CD4-positive, alpha-beta T cell treated with Interleukin-4 for 1 hour (primary cell): ENCODE measurements at places on chromosomes 11 and 22.

GRCh38 chr11:122131126-122131525 lies 15.1 kb upstream of the BLID start:
- DNase-seq: no peak

DNA sequence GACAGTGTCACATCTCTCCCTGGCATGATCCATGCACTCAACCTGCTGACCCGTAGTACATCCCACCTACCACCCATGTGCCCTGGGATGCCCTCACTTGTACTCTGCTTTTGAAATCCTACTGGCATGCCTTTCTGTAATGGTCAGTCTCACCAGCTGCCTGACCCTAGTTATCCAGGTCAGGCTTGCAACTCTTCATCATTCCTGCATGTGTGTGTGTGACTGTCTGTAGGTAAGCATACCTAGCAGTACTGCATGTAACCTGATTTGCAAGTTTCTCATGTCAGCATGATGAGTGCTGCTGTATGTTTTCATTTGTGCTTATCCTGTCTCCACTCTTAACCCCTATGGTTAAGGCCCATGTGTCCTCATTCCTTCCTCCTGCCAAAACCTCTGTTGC lies 202.0 kb upstream of the MTNR1B start:
- no peak for DNase-seq

DNA sequence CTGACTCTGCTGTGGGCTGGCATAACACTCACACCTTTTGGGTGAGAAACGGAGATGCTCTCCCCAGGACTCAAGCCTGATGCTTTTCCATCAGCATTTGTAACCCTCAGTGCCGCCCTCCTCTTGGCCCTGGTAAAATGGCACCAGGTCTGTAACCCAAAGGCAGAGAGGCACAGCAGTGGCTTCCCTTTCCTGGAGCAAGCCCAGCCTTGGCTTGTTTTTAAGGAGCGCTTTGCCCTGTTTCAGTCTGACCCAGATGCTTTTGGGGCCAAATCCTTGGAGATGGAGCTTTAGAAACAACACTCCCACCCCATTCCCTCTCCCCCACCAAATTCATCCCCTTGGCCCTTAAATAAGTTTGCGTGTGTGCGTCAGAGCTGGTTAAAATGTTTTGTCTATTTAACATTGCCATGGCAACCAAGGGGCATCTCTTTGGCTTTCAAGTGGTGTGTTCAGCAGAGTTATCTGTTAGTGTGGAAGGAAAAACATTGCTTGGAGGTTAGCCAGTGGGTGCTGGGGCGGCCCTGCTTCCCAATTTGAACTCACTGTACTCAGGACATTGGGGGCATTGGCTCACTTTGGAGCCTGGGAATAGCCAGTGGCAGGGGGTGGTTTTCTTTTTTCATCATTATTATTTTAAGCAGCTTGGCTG lies 134.1 kb downstream of the NAV2 start:
- DNase-seq: no peak

- DNase-seq: no peak
Measured at GRCh38 chr11:61541598-61541997, 33.0 kb downstream of the LRRC10B start.

DNA sequence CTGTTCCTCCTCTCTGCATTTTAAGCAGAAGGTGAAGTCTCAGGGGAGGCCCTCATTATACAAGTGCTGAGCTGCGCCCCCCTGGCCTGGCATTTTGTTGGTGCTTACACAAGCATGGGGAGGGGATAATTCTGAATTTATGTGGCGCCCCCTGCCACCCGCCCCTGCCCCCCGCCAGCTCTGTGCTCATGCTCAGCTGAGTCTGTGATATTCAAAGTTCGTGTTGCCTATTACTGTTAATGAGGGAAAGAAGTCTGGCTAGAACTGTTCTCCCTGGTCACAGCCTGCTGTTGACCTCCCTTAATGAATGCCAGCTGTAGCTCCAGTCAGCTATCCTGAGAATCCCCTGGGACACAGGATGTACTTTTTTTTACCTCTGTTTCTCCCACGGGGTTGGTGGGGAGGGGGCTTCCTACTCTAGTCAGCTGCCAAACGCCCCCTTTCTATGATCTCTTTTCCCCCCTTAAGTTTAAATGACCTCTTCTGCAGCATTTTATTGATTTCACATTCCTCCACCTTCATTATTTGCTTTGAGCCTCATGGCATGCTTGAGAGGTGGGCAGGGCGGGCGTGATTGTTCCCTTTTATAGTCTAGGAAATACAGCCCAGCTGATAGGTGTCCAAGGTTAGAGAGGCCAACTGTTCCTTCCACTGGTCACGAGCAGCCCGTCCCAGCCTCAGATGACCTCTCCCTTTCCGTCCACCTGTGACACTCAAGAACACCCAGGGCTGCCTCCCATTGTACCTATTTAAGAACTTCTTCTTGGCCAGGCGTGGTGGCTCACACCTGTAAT lies 12.2 kb downstream of the USP2 start:
- DNase-seq: no peak

DNA sequence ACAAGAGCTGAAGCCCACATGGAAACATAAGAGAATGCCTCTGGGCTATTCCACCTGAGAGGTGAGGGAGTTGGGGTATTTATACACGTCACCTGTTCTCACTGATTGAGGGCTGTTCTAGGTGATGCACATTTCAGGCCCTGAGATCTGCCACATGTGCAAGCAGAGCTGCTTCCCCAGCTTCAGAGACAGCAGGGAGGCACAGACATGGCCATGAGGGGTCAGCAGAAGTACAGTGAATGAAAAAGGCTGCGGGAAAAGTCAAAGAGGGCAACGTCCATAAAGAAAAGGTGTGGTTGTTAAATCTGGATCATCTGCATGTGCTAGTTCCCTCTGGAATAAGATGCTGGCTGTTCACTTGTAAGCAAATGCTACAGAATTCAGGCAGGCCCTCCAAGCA lies 75.4 kb downstream of the GAB4 start:
- DNase-seq: no peak

DNA sequence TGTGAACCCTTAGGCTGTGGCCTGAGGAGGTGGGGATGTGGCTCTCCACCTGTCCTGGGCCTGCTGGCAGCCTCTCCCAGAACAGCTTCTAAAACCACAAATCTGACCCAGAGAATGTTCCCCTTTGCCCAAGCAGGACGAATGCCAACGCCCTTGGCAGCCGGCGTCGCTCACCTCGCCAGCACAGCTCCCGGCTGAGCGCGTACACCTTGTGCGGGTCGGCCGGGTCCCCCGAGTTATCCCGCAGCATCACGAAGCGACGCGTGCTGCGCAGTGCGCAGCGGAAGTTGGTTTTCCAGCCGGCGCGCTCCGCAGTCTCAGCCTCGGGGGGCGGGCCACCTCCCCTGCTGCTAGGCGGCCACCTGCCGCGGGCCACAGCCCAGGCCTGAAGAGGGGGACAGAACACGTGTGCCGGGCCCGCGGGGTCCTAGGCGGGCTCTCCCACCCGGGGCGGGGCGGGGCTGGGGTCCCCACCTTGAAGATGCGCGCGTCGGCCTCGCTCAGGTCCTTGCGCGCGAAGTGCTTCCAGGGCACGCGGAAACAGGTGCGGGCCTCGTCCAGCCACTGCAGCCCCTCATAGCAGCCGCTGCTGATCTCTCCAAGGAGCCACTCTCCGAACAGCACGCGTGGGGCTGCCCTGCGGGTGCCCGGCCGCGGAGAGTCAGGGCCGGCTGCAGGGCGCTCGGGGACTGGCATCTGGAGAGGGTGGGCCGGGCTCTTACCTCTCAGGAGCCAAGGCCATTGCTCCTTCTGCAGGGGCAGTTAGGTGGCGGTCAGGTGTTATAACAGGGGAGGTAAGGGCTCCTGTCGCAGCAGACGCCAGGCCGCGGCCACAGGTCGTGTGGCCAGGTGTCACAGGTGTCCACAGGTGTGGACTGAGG lies 887 bp downstream of the IRF7 start:
- no peak for DNase-seq

DNA sequence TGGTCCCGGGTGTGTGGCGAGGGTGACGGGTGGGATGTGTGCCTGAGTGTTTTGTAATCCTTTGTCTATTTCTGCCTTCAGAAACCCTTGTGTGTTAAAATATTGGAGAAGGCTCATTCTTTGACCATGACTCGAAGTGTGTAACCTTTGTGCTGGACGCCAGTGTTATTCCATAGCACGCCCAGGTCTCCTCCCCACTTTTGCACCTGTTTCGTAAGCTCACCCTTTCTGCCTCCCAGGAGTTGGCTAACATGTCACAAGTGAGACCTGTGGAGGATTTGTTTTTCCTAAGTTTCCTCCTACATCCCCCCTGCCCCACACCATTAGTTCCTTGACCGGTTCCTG lies 382 bp downstream of the C11orf54 start:
- DNase-seq: no peak

DNA sequence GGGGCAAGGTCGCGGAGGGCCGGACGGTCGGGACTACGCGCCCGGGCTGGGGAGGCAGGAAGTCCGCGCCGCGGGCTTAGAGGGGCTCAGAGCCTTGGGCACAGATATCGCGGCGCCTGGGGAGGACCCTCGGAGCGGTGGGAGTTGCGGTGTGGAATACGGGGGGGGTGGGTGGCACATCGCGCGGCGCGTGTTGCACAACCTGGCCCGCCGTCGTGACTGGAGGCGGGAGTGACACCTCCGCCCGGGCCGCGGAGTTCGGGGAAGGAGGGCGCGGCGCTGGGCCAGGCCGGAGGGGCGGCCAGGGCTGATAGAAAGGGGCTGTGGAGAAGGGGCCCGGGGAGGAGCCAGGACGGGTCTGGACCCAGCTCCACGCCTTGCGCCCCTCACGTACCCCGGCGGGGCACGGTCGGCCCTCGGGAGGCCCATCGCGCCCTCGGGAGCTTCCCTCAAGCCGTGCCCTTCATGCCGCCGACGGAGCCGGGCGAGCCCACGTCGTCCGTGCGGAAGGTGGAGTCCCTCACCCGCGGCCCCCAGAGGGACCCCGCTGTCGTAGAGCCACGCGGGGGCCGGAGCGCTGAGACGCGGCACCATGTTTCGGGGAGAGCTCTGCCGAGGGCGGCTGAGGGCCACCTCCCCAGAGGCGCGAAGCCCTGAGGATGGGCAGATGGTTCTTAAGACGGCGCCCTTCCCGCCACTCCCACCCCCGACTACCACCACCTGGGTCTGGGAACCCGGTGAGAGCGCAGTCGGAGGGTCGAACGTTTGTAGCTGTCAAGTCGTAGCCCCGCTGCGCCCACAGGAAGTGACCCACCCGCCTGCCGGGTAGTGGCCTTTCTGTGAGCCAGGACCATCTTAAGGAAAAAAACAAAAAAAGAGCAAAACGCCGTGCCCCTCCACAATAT lies 729 bp downstream of the IL17RA start:
- DNase-seq: no peak

GRCh38 chr11:33898957-33899356 lies 7.1 kb upstream of the LMO2 start:
- DNase-seq: no peak

DNA sequence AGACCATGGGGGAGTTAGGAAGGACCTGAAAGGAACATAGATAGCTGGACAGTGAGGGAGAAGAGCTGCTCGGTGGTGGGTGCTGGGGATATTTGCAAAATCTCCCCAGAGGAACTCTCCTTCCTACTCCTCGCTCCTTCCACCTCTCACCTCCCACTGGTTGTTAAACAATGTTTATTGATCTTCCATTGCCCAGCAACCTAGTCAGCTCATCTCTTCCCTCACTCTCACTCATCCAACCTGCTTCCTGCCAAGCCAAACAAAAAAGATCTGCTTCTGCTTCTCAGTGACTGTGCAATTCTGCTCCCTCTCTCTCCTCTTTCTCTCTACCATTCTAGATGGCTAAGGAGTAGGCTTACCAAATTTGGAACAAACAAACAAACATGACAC lies 115.0 kb downstream of the SLC1A2 start:
- peak; percentile 50 for DNase-seq

- no peak for DNase-seq
Measured at GRCh38 chr11:123093739-123094138, 31.8 kb upstream of the HSPA8 start.

DNA sequence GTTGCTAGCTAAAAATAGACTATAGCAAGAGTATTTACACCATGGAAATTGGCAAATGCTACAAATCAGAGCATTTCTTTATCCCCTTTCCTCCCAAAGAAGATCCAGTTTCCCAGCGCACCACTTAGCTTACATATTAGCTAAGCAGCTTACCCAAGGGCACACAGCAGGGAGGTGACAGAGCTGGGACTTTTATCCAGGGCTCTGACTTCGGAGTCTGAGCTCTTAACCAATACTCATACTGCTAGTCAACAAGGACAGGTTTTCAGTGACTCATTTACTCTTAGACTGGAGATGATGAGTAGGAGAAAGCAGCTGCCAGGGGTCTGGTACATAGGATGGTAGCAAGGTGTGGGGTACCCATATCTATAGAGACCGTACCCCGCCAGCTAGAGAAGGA lies 38.4 kb downstream of the NAV2 start:
- DNase-seq: no peak

- DNase-seq: no peak
Measured at GRCh38 chr22:27251563-27251962, 550.0 kb downstream of the MN1 start.
